ENCODE measurements at places on chromosomes 1 and 21. TPM values are rescaled to one million over a fixed set of nuclear protein-coding genes. Genes with fewer than 3 reads are reported as not detected.

Gene GUCA2B
- total RNA-seq, result not detected

Gene TMEM54
- 42.6 TPM for total RNA-seq

Gene KRTAP21-2
- total RNA-seq, result not detected

Gene TSHB
- not detected for total RNA-seq

Gene RNU1-4
- total RNA-seq, result under 0.01 TPM

Gene NFIA
- 36.8 TPM for total RNA-seq

Gene MCOLN3
- not detected for total RNA-seq

Gene PLCH2
- not detected for total RNA-seq

Gene RAP1GAP
- total RNA-seq, result 0.82 TPM

Gene CDCA8
- 0.60 TPM for total RNA-seq

Gene SNRNP40
- 58.9 TPM for total RNA-seq

Gene C1orf167
- 0.93 TPM for total RNA-seq

Gene MIXL1
- not detected for total RNA-seq

Gene KPRP
- total RNA-seq, result not detected

Gene CRP
- total RNA-seq, result not detected

Gene RGS1
- not detected for total RNA-seq

Gene DNM3
- under 0.01 TPM for total RNA-seq

Gene LIN28A
- not detected for total RNA-seq

Gene DIRAS3
- 4.0 TPM for total RNA-seq

Gene HSPB7
- 2.0 TPM for total RNA-seq

Gene CLDN17
- total RNA-seq, result not detected

Gene CLEC20A
- total RNA-seq, result not detected

Gene SH2D5
- 0.26 TPM for total RNA-seq

Gene LCE1C
- total RNA-seq, result not detected

Gene SLC26A9
- total RNA-seq, result not detected

Gene HSD3B2
- total RNA-seq, result not detected

Gene SPOCD1
- total RNA-seq, result 3.0 TPM

Gene BEND5
- 6.9 TPM for total RNA-seq

Gene ATXN7L2
- 5.8 TPM for total RNA-seq

Gene OR2T33
- total RNA-seq, result not detected

Gene SYDE2
- 3.9 TPM for total RNA-seq

Gene FALEC
- total RNA-seq, result not detected

Gene CYP4Z1
- total RNA-seq, result not detected

Gene SPRR2F
- not detected for total RNA-seq

Gene KCNJ6
- total RNA-seq, result 0.09 TPM

Gene S100A13
- 215 TPM for total RNA-seq

Gene DPT
- 3.0 TPM for total RNA-seq

Gene LRRC38
- total RNA-seq, result not detected

Gene S100A7
- total RNA-seq, result not detected

Gene LCA5L
- 2.5 TPM for total RNA-seq

Gene DPYD
- total RNA-seq, result 29.6 TPM

Gene AQP10
- not detected for total RNA-seq

Gene PCAT6
- total RNA-seq, result not detected

Gene GSTM5
- 3.7 TPM for total RNA-seq

Gene CRYZ
- total RNA-seq, result 20.7 TPM

Gene ARTN
- total RNA-seq, result not detected

Gene CHIA
- total RNA-seq, result not detected

Gene PLA2G2C
- total RNA-seq, result not detected

Gene RSBN1
- total RNA-seq, result 9.5 TPM

Gene SLC2A5
- 1.3 TPM for total RNA-seq

Gene KRTAP24-1
- total RNA-seq, result not detected

Gene DISC1
- total RNA-seq, result 2.6 TPM
